GOT3 (cell line): ENCODE measurements at places on chromosomes 2 and 18.

GRCh38 chr2:145085612-145086011 is 565.7 kb upstream of the ZEB2 start:
- DNase-seq = no peak

DNA sequence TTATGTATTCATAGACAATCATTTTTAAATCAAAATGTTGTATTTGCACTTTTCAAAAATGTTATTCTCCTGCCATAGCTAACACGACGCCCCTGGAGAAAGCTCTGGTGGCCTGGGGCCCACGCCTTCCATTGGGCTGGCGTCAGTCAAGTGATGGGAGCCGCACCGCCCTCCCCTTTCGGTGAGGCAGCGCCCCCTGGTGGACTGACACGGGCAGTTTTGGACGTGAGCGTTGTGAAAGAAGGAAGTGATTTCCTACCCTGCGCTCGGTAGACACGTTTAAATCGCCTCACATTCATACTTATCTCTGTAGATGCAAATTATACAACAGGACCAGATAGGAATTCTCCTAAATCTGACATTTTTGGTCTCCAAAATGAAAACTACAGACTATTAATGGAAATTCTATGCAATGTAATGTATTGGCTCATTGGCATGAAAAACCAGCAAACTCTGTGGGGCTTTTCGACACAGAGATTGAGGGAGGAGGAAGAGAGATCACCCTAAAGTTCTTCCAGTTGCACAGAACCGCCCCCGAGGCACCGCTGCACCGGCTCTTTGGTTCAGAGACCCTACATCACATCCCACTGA is 326.2 kb upstream of the SOX11 start:
- no peak for DNase-seq

- no peak for DNase-seq
Measured at GRCh38 chr18:38539856-38540255, 974.3 kb upstream of the CELF4 start.

DNA sequence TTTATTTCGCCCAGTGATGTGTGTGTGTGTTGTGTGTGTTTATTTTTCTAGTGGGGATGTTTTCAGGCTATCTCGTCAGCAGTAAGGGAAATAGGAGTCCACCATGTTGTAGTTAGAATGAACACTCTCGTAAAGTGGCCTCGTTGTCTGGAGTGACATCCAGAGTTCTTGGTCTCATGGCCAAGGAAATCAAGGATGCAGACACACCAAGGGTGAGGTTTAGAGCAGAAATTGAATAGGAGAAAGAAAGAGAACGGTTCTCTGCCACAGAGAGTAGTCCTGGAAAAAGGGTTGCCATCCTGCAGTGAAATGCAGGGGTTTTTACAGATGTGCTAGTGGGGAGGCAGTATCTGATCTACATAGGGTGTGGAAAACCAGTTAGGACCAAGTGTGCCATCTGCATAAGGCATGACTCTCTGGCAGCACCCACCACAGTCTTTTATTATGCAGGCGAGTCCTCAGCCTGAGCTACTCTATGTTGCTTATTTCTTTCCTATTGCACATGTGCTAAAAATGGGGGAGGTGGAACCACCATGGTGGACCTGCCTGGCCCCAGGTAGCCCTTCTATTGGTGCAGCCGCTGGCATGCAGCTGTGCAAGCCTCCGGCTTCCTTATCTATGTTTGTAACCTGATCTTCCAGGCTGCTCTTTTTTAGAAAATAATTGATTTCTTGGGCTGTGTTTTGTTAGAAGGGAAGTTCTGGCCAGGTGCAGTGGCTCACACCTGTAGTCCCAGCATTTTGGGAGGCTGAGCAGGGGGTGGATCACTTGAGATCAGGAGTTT is 23.2 kb downstream of the RALB start:
- DNase-seq = no peak

- DNase-seq = no peak
Measured at GRCh38 chr18:76932026-76932819, 109.9 kb downstream of the ZNF236 start.

GRCh38 chr18:79956276-79956675 is 4.8 kb upstream of the SLC66A2 start:
- no peak for DNase-seq

GRCh38 chr18:49177812-49178211 is 227.0 kb upstream of the SMAD7 start:
- DNase-seq = no peak

GRCh38 chr2:160271171-160272086 is 71.4 kb upstream of the ITGB6 start:
- DNase-seq = no peak

DNA sequence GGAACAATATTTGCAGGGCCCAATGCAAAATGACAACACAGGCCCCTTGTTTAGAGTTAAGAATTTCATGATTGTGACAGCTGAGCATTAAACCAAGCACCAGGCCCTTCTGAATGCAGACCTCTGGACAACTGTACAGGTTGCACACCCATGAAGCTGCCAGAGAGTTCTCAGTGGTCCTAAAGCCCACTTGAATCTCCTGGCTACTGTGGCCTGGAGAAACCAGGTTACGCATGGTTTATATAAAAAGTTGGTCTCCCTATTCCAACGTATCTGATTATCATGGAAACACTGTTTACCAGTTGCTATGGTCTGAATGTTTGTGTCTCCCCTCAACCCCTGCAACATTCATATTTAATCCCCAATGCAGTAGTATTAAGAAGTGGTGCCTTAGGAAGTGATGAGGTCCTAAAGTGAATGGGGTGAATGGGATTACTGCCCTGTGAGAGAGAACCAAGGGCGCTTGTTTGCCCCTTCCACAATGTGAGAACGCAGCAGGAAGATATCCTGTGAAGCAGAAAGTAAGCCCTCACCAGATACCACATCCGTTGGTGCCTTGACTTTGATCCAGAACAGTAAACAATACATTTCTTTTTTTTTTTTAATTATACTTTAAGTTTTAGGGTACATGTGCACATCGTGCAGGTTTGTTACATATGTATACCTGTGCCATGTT is 48.0 kb upstream of the ANXA4 start:
- no peak for DNase-seq

DNA sequence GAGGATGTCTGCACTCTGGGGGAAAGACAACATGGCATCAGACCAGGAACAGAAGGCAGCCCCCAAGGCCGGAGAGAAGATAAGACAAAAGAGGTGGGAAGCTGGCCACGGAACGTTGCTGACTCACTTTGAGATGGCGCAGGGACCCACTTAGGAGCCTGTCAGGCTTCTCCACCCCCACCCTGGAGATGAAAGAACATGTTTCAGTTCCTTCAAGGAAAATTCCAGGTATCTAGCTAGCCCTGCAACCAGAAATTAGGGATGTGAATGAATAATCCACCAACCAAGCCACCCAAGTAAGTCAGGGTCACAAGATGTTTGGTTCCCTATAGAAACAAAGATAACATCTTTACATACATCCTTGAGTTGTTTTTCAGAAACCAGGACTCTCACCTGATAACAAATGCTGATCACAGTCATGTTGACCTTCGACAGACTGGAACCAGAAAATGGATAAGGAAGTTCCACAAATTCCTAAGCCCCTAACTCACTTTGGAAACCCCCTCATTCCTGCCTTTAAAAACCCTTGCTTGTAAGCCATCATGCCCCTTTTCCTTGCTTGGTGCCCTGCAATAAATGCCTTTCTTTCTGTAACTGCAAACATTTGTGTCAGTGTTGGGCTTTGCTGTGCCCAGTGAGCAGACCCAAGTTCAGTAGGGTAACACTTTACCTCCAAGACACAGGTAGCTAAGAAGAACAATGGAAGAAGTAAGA is 31.9 kb downstream of the PSTPIP2 start:
- no peak for DNase-seq

- no peak for DNase-seq
Measured at GRCh38 chr2:240968731-240969624, 29.4 kb upstream of the SNED1 start.

DNA sequence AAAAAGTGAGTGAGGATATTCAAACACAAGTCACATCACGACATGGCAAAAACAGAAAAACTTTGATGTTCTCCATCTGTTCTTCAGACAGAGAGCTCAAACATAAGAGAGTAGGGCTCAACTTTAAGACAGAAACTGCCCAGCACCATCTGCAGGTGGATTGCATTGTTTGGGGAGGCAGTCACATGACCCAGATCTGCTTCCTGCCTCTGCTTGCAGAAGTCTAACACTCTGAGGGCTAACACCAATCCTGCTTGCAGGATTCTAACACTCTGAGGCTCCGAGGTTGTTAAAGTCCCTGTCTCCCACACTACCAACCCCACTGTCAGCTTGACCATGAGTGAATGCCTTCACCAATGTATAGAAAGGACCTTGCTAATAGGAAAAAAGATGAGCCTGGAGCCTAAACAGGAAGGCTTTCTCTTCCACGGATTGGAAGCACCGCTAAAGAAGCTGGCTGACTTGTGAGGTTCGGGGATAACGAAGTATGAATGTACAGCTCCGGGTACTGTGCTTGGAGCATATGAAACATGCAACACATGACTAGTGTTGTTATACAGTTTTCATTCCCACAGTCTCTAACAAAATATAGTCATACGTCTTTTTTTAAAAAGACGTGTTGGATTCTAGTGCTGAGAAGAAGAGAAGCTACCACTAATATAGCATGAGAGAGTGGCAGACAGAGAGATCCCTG is 176.6 kb upstream of the CREB1 start:
- DNase-seq = no peak

DNA sequence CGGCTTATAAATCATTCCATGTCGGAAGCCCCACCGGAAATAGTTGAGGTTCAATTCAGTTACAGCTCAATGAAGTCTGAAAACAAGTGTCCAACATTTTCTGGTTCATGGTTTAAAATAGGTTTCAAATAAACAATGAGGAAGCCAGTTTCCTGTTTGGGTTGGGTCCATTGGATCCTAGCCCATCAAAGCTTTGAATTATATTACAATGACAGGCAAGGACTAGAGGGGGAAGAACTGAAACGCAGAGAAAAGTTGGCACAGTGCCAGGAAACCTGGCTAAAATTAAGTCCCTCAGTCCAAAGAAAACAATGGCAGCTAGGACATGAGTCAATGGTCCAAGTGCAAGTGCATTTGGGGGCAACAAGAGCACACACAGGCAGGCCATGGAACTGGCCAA is 32.0 kb downstream of the SLC14A1 start:
- DNase-seq = no peak

- DNase-seq = no peak
Measured at GRCh38 chr2:85850451-85850850, 38.3 kb downstream of the ST3GAL5 start.

- DNase-seq = no peak
Measured at GRCh38 chr2:23620841-23621341, 235.9 kb downstream of the KLHL29 start.

- DNase-seq = no peak
Measured at GRCh38 chr18:36314098-36314497, 16.6 kb downstream of the FHOD3 start.

- no peak for DNase-seq
Measured at GRCh38 chr2:142416996-142417395, 286.2 kb upstream of the LRP1B start.

- DNase-seq = no peak
Measured at GRCh38 chr18:31261792-31262582, 56.0 kb upstream of the DSG1 start.

DNA sequence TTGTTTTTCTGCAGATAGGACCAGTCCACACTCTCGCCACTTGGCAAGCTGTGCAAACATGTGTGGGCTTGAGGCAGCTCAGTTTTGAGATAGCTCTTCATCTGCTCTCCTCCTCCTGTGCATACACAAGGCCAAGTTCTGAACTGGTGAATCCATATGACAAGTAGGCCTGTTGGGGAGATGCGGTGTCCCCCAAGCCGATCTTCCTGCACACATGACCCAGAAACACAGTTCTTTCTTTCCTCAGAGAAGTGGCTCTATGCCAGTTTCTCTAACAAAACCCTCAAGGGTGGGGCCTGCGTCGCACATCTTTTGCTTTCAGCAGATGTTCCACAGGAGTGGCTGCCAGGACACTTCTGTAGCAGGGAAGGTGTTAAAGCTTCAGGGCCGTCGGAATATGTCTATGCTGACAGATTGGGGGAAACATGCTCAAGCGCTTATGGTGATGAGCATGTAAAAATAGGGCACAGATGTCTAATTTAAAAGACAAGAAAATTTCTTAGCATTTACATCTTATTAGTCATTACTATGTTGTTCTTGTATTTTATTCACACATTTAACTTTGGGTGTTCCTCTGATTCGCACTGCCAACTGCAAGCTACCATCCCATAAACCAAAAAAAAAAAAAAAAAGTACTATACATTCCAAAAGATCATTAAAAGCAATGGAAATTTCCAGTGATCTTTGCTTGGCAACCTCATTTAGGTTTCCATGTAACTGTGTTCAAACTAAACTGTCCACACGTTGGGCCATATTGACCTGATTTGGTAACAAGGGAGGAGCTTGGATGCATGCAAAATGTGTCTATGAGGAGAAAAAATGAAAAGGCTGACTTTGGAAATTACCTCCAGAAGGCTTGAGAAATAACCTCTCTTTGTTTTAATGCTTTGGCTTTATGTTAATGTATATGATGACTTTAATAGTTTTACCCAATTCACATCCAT is 1055.5 kb upstream of the KLHL29 start:
- no peak for DNase-seq

GRCh38 chr2:144524118-144525009 is 4.4 kb upstream of the ZEB2 start:
- no peak for DNase-seq

DNA sequence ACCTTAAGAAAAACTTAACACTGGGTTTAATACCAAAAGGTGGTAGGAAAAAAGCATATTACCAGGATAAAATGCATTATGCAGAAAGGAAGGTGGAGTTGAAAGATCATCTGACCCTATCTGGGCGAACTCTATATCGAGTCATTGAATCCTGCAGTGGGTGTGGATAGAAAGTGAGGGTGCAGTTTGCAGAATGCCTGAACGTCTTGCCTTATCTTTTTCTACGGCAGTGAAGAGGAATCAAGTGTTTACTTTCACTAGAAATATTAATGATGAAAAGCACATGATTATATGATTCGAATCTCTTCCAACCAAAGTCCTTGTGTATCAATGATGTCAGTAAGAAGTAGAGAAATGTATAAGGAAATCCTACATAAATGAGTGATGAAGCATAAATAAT is 4.3 kb upstream of the CAVIN2 start:
- DNase-seq = no peak

DNA sequence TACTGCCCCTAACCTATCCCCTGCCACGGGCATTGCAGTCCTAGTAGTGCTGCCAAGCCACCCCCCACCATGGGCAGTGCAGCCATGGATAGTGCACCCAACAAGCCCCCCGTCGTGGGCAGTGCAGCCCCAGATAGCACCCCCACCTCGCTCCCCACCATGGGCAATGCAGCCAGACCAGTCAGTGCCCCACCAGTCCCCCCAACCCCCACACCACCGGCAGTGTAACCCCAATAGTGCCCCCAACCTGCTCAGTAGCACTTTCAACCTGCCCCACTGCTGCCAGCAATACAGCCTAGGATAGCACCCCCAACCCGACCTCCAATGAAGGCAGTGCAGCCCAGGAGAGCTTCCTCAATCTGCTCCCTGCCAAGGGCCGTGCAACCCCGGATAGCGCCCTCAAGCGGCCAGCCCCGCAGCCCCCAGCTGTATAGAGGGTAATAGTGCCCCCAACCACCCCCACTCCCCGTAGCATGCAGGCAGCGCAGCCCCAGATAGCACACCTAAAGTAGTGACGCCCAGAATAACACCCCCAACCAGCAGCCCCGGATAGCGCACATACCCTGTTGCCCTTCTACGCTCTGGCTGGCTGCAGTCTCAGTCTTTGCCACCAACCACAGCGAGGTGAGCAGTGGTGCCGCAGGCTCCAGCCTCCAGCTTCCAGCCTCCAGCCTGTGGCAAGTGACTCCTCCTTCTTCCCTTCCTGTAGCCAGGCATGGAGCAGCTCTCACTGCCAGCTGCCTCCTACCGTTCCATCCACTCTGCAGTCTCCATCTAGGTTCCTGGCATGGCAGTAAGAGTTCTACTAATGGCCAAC is 45.4 kb upstream of the ANKRD62 start:
- DNase-seq = no peak
